ENCODE measurements at places on chromosomes 11 and 22. TPM values are rescaled to one million over a fixed set of nuclear protein-coding genes. Genes with fewer than 3 reads are reported as not detected.

- DNase-seq: no peak
- H3K36me3 ChIP-seq: peaks cover 4% of the 10 kb centered on the region
- no peaks in the 10 kb centered on the region for H3K4me1 ChIP-seq
- H3K4me3 ChIP-seq: no peak overlapping the region
- H3K27ac ChIP-seq: no peak overlapping the region
- H3K27me3 ChIP-seq: no peaks in the 10 kb centered on the region
Measured at GRCh38 chr11:12512826-12513395, 135.5 kb downstream of the PARVA start.

DNA sequence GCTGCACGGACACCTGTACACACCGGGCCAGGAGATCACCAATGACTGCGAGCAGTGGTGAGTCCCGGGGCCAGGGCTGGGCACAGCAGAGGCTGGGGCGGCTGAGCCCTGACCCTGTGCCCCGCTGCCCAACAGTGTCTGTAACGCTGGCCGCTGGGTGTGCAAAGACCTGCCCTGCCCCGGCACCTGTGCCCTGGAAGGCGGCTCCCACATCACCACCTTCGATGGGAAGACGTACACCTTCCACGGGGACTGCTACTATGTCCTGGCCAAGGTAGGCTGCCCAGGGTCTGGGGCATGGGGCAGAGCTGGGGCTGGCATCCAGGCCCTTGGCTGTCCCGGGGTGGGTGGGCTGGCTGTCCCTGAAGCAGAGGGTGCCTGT, 7.7 kb downstream of the MUC2 start:
- no peaks in the 10 kb centered on the region for H3K27me3 ChIP-seq
- no peak overlapping the region for H3K27ac ChIP-seq
- DNase-seq: no peak
- no peak overlapping the region for H3K4me3 ChIP-seq
- H3K4me1 ChIP-seq: no peaks in the 10 kb centered on the region

The OR52I1 gene
- total RNA-seq: not detected

DNA sequence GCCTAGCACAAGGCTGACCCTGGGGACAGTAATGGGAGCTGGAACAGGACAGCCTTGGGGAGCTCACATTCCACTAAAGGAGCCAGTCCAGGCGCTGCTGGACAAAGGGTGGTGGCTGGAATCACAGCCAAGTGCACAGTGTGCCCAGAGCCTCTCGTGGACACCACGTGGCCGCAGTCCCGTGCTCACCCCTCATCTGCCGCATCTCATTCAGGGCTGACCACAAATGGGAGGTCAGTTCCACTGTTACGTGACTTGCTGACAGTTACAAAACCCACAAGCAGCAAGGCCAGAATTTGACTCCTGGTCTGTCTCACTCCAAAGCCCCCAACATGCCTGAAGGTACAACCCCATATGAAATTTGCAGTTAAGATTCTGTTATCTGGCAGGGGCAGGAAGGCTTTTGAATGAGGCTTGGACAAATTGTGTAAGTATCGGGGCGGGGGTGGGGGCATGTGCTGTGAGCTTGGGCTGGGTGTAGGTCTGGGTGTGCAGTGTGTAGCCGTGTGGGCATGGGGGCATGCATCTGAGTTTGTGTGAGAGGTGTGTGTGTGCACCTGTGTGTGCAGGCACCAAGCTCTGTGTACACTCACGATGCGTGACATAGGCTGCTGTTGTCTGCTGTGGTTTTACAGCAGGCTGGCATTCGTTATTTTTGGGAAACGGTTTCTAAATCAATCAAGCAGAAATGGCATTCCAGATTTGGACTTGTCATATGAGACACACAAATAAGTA, 301.7 kb downstream of the BRD1 start:
- no peaks in the 10 kb centered on the region for H3K36me3 ChIP-seq
- H3K27me3 ChIP-seq: no peaks in the 10 kb centered on the region
- H3K4me1 ChIP-seq: no peaks in the 10 kb centered on the region

DNA sequence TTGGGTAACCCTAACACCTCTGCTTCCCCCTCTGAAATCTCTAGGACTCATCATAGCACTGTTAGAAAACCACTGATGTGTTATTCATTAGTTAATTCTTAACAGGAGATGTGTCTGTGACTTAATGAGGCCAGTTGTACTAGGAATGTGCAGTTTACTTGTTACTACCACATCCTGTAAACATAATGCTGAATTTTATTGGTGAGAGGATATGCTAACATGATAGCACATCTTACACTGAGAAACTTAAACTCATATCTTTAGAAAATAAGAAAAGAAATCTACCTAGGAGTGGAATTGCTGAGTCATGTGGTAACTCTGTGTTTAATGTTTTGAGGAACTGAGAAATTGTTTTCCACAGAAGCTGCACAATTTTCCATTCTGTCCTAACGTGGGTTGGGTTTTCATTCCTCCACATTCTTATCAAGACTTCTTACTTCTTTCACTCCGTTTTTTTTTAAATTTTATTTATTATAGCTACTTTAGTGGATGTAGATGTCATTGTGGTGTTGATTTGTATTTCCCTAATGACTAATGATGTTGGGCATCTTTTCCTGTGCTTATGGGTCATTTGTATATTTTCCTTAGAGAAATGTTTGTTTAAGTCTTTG, 33.7 kb downstream of the RNF121 start:
- peaks cover 2% of the 10 kb centered on the region for H3K36me3 ChIP-seq
- H3K27me3 ChIP-seq: no peaks in the 10 kb centered on the region
- H3K4me3 ChIP-seq: no peak overlapping the region
- no peaks in the 10 kb centered on the region for H3K4me1 ChIP-seq
- no peak overlapping the region for H3K27ac ChIP-seq

The PRDM11 gene
- total RNA-seq: 29.6 TPM

The TSGA10IP gene
- total RNA-seq: not detected

DNA sequence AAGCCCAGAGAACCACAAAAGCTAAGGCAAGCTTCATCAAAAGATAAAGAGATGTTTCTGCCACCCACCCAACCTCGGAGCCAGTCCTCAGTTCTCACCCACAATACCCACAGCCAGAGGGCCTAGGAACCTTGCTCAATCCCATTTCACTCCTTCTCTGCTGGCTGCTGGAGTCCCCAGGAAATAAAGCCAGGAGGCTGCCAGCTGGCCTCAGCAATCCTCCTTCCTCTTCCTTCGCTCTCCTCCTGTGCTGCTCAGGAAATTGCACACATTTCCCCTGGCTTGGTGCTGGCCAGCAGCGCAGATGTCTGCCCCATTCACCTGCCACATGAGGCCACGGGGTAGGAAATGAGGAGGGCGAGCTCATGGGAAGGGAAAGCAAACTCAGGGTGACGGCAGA, 91.8 kb upstream of the LDLRAD3 start:
- H3K4me3 ChIP-seq: no peak overlapping the region
- H3K27me3 ChIP-seq: no peaks in the 10 kb centered on the region
- H3K4me1 ChIP-seq: no peaks in the 10 kb centered on the region
- no peak for DNase-seq
- H3K36me3 ChIP-seq: no peaks in the 10 kb centered on the region

GRCh38 chr11:61024938-61025820, 53.7 kb downstream of the CD6 start:
- H3K4me3 ChIP-seq: no peak overlapping the region
- H3K27ac ChIP-seq: no peak overlapping the region
- H3K4me1 ChIP-seq: no peaks in the 10 kb centered on the region
- H3K36me3 ChIP-seq: no peaks in the 10 kb centered on the region
